ENCODE measurements at places on chromosomes 5 and 9.

- no peak for DNase-seq
Measured at GRCh38 chr9:68762570-68762969, 57.5 kb downstream of the PIP5K1B start.

DNA sequence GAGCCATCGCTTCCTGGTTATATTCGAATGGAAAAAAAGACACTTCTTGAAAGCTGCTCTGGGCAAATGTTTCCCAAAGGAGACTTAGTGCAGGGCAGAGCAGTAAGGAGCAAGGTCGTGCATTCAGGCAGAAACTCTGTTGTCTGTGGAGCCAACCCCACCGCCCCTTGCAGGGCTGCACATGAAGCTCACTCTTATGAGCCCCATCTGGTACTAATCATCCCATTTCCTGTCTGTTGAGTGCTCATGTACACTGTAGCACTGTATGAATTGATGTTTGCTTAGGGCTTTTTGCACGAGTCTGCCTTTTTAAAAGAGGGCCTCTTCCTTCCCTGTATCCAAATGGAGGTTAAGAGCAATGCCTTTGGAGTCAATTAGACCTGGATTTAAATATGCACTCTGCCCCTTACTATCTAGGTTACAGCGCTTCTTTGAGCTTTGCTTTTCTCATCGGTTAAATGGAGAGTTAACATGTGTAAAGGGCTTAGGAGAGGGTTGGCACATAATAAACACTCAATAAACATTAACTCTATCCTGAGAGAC lies 25.4 kb downstream of the HMHB1 start:
- no peak for DNase-seq

DNA sequence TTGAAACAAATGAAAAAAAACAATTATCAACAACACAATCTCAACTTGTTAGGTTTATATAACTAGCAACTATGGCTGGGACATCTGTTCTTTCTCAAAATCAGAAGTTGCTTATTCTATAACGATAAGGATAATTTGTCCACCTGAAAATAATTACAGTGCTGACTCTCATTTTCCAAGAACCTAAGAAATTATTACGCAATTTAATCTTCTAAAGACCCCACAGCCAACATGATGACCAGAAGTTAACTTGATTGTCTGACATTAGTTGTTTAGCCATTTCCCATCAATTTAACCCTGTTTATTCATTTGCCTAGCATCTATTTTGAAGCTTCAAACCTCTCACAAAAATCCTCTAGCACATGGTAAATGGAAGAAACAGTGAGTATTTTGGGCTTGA lies 293.8 kb downstream of the ELAVL2 start:
- no peak for DNase-seq

GRCh38 chr5:19608444-19609002 lies 379.5 kb downstream of the CDH18 start:
- DNase-seq = no peak
